ENCODE measurements at places on chromosomes 1 and 21. TPM values are rescaled to one million over a fixed set of nuclear protein-coding genes. Genes with fewer than 3 reads are reported as not detected.

The AQP10 gene
- total RNA-seq, result 0.05 TPM

The CDC20 gene
- 68.1 TPM for total RNA-seq

DNA sequence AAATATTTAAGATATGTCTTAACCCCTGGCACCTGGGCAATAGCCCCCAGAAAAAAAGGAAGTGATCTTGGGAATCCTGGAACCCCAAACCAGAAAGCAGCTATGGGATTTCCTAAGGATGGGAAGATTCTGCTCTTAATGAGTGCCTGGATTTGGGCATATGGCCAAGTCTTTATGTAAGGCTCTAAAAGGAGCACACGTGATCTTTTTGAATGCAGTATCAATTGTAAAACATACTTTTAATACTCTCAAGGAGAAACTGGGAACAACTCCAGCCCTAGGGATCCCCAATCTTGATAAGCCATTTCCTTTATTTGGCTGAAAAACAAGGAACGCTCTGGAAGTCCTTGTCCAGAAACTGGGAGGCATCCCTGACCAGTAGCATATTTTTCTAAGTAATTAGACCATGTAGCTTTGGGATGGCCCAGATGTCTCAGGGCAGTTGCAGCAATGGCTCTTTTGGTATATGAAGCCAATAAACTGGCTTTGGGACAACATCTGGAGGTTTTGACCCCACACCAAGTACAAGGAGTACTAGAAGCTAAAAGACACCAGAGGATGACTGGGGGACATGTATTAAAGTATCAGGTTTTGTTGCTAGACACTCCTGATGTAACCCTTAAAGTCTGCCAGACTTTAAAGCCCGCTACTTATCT, 80.9 kb upstream of the KIAA0040 start:
- H3K4me1 ChIP-seq, result no peaks in the 10 kb centered on the region
- no peaks in the 10 kb centered on the region for H3K36me3 ChIP-seq
- H3K27me3 ChIP-seq, result no peaks in the 10 kb centered on the region
- no peak for DNase-seq
- no peak overlapping the region for H3K27ac ChIP-seq
- H3K4me3 ChIP-seq, result no peak overlapping the region

DNA sequence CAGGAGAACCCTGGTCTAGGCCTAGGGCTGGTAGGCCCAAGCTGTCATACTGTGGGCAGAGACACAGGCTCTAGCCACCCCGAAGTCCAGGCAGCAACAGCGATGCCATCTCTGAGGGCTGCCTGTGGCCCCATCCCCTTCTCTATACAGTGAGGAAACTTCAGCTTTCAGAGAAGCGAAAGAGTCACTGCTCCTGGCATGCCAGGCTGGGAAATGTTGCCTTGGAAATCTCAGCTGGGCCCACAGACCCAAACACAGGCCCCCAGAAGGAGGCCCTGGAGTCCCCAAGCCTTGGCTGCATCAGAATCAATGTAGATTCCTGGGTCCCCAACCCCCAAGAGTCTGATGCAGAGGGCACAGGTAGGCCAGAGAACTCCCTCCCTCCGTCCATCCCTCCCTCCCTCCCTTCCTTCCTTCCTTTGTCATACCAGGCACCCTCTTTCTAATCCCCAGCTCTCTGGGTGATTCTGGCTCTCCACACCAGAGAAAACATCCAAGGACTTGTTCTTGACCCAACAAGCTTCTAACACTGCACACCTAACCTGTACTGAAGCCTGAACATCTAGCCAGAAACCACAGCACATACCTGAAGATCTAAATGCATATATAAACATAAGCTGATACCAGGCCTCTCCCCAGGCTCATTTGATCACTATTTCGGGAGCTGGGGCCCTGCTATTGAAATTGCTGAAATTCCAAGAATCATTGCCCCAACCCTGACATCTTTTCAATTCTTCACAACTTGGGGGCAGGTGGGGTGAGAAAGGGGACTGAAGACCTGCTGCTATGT, 143.2 kb upstream of the EDN2 start:
- H3K4me3 ChIP-seq, result no peak overlapping the region
- H3K4me1 ChIP-seq, result peaks cover 9% of the 10 kb centered on the region
- peak overlapping the region; percentile 33 for H3K27ac ChIP-seq
- no peak for DNase-seq
- peaks cover 20% of the 10 kb centered on the region for H3K36me3 ChIP-seq

DNA sequence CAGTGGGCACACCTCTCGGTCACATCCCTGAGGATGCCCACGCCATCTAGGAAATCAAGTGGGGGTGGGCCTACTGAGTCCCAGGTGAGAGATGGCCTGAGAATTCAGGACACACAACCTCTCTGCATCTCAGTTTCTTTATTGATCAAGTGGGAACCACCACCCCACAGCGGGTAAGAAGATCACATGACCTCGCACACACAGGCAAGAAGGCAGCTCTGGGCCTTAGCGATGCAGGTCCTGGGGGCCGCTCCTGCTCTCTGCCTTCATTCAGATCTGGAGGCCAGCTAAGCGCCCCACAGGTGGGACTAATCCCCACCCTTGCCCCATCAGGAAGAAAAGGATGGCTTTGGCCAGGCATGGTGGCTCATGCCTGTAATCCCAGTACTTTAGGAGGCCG, 63.2 kb downstream of the PGBD5 start:
- H3K4me1 ChIP-seq, result no peaks in the 10 kb centered on the region
- DNase-seq, result no peak
- H3K36me3 ChIP-seq, result no peaks in the 10 kb centered on the region
- no peak overlapping the region for H3K4me3 ChIP-seq
- no peak overlapping the region for H3K27ac ChIP-seq

DNA sequence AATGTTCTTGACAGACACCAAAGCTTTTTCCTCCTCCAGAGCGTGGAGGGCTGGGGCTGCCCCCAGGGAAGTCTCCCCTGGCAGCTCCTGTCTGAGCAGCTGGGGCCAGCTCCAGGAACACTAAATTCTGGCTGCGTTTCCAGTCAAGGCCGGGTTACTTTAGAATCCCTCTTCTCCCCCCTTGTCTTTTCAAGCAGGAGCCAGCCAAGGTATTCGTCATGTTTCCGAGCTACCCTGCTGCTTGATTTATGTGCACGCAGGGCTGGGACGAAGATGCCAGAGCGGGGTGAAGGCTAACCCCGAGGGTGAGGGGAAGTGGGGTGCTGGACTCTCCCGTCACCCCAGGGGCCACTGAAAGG, 68.1 kb upstream of the ANGPTL1 start:
- H3K36me3 ChIP-seq, result no peaks in the 10 kb centered on the region
- DNase-seq, result no peak
- H3K27me3 ChIP-seq, result no peaks in the 10 kb centered on the region
- no peak overlapping the region for H3K27ac ChIP-seq
- H3K4me1 ChIP-seq, result no peaks in the 10 kb centered on the region

DNA sequence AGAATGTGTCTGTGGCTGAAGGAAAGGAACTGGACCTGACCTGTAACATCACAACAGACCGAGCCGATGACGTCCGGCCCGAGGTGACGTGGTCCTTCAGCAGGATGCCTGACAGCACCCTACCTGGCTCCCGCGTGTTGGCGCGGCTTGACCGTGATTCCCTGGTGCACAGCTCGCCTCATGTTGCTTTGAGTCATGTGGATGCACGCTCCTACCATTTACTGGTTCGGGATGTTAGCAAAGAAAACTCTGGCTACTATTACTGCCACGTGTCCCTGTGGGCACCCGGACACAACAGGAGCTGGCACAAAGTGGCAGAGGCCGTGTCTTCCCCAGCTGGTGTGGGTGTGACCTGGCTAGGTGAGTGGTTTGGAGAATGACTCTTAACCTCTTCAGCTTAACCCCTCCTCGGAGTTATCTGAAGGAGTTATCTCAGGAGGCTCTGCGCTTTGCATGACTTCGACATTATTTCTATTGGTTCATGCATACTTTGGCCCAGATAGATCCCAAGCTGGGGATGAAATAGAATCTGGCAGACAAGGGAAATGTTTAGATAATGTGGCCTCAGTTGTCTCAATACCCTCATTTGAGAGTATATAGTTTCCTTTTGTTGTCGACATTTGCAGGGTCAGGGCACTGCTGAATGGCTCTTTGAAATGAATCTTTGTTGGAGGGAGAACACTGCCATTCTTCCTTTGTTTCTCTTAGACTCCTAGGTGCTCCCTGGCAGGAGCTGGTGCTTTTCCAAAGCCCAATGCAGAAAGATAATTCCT, 39.7 kb downstream of the PTGFRN start:
- no peak overlapping the region for H3K27ac ChIP-seq
- H3K4me3 ChIP-seq, result no peak overlapping the region
- H3K36me3 ChIP-seq, result no peaks in the 10 kb centered on the region
- H3K27me3 ChIP-seq, result no peaks in the 10 kb centered on the region
- no peak for DNase-seq
